ENCODE measurements at places on chromosomes 7 and 10.

- no peak for DNase-seq
These were observed 18.3 kb downstream of the CYP26A1 start for GRCh38 chr10:93091960-93092359.

- no peak for DNase-seq
These were observed 3.2 kb downstream of the TSPAN33 start for GRCh38 chr7:129147731-129148130.

DNA sequence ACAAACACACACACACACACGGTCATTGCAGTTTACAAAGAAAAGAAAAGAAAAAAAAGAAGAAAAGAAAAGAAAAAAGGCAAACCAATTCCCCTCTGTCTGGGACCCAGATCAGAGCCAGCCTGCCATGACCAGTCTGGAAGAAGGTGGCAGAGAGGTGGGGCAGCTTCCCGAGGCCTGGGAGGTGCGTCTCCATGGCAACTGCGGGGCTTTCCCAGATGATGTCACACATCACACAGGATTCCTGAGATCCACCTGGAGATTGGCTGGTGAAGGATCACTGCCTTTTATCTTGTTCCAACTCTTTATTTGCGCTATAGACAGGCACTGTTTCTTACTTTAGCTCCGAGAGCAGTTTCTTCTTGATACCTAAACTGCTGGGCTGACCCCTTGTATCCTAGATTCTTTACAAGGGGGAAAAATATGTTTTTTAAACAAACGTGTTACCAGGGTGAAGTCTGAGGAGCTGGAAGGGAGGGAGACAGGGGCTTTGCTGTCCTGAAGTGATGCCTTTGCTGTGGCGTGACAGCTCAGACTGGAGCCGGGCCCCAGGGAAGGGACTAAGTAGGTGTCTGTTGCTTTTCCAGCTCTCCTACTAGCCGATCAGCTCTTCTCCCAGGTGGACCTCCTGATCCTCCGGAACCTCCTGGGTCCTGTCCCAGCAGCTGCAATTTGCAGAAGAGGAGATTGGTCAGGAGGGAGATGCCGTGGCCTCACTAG is 298.5 kb downstream of the KLF6 start:
- DNase-seq = no peak

DNA sequence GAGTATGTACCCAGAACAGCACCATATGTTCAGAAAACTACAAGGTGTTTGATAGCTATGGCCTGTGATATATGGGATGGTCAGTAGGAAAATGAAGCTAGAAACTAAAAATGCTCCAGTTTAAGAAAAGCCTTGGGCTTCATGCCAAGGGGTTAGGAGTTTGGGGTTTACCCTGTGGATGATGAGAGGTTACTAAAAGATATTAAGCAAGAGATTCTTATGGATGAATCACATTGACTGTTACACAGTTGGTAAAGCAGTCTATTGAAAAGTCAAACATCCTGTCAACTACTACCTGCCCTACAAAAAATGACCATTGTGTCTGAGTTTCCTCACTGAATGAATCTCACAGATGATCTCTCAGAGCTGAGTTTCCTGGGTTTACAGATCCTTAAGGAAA is 166.2 kb upstream of the INHBA start:
- DNase-seq = no peak

DNA sequence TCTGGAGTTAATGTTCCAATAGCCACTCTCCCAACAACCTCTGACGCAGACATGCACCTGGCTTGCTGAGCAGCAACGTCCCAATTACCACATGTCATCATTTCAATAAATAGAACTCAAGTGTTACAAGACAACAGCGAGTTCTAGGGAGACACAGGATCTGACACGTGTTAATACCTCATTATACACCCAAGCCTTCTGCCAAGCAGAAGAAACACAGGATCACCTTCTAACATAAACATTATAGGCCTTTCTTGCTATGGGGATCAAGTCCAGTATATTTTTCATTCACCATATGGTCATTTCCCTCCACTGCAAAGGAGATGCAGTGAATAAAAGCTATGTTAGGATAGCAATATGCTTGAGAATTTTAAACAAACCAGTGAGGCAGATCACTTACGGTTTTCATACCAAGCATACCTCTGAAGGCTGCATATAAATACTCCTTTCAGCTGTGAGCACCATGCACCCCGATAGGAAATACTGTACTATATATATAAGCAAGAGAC is 74.2 kb downstream of the JAZF1 start:
- DNase-seq = no peak

GRCh38 chr7:39033885-39034624 is 56.3 kb downstream of the POU6F2 start:
- DNase-seq = no peak

DNA sequence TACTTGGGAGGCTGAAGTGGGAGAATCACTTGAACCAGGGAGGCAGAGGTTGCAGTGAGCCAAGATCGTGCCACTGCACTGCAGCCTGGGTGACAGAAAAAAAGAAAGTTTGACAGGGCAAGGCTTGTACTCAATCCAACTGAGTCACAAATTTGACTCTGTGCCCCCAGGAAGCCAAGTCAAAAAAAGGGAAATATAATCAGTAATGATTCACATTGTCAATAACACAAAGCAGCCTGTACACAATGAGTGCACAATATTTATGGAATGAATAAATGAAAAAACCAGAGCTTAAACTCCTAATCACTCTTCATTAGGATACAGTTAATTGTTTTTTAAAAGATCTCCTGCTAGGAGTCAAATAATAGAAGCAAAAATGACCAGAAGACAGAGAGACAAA is 6.4 kb downstream of the NAPEPLD start:
- no peak for DNase-seq

- DNase-seq = no peak
These were observed 11.2 kb upstream of the TSPAN14 start for GRCh38 chr10:80442879-80443278.

GRCh38 chr7:117323851-117324711 is 1.2 kb upstream of the WNT2 start:
- no peak for DNase-seq

GRCh38 chr10:17075533-17076359 is 53.9 kb downstream of the CUBN start:
- no peak for DNase-seq

- no peak for DNase-seq
These were observed 2.0 kb downstream of the LDB3 start for GRCh38 chr10:86670290-86670811.

GRCh38 chr10:1633783-1634182 is 103.5 kb downstream of the ADARB2 start:
- DNase-seq = no peak

DNA sequence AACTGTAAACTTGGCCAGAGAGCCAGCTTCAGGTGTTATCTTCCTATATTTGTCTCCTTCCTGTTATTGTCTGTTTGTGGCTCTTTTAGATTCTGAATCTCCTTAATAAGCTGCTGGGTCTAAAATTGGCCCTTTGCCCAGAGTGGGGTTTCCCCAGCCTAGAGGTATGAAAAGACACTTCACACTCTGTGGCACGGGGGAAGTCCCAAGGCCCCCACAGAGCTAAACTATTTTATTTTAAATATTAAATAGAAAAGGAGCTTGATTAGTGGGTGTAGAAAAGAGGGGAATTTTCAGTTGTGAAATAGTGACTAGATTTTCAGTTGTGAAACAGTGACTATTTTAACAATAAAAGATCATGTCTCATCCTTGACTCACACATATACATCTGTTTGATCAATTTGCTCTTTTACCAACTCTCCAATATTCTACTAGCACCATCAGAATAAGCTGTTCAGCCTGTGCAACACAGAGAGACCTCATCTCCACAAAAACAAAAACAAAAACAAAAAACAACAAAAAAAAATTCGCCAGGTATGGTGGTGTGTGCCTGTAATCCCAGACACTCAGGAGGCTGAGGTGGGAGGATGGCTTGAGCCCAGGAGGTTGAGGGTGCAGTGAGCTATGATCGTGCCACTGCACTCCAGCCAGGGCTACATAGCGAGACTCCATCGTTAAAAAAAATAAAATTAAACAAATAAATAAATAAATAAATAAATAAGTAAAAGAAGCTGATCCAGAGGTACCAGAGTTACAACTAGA is 24.9 kb upstream of the ADO start:
- peak; percentile 61 for DNase-seq

DNA sequence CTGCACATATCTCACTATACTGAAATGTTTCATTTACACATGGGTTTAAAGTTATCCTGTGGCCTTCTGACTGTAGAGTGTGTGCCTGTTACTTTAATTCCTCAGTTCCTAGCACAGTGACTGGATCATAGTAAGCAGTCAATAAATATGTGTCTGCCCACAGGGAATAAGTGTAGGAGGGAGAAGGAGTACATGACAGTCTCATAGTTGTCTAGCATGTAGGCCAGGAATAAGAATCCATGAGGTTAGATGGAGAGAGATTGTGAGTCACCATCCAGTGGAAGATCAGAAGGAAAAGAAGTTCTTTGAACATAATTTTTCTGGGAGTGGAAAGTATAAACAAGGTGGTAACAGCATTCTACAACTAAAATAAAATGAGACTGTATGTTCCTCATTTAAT is 36.6 kb upstream of the SEMA3A start:
- no peak for DNase-seq

DNA sequence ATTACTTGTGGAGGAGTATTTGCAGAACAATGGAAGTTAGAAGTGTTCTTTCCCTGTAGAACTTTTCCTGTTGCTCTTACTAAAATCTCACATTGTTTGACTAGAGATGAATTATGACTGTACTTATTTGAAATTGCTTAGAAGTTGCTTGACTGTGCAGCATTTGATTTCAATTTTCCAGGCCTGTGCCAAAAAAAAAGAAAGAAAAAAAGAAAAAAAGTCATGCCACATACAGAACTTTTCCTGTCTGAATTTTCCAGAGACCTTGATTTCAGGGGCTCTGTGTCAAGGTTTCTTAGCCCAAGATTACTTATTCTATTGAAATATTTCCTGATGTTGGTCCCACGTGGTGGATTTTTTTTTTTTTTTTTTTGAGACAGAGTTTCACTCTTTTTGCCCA is 3.5 kb upstream of the FAM171A1 start:
- DNase-seq = no peak

DNA sequence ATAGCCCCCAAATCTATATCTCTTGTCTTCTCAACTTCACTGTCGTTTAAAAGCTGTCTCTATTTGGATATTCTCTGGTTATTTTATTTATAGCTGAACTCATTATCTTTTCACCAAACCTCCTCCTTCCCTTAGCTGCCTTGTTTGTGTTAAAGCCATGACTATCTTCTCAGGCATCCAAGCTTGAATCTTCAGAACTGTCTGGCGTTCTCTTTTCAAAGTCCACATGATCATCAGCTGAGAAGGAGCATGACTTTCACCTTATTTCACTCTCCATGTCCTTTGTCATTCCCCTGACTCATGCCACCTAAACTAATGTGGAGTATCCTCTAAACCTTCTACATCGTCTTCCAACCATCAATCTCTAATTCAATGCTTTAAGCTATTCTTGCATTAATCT is 5.7 kb upstream of the GLCCI1 start:
- no peak for DNase-seq

DNA sequence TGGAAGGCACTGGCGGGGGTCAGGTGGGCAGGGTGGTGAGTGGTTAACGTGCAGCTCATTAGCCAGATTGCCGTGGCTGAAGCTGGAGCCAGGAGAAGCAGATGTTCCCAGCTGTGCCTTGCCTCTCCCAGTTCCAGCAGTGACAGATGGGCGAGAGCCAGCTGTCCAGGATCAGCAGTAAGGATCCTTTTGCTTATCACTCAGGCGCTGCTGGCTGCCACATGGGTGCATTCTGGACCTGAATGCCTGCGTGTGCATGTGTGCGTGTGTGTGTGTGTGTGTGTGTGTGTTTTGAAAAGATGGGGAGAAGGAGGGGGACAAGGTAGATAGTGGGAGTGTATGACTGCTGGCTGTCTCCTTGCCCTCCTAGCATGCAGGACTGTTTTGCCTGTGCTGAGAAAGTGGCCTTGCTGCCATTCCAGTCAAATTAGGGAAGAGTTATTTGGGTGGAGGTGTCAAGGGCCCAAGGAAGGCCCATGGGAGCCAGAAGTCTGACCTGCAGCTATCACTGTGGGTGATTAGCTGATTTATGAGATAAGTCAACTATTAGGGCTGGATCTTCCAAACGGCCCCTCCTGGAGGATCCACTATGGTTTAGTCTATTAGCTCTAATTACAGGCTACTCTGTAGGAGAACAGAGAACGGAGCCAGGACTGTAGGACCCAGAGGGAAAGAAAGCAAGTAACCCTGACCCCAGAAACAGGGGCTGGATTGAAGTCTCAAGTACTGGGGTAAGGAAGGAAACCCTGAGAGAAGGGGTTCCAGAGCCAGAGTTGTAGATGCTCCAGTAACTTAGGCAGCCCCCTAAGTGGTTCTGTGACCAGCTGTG is 3.3 kb downstream of the EPHA1 start:
- DNase-seq = no peak

DNA sequence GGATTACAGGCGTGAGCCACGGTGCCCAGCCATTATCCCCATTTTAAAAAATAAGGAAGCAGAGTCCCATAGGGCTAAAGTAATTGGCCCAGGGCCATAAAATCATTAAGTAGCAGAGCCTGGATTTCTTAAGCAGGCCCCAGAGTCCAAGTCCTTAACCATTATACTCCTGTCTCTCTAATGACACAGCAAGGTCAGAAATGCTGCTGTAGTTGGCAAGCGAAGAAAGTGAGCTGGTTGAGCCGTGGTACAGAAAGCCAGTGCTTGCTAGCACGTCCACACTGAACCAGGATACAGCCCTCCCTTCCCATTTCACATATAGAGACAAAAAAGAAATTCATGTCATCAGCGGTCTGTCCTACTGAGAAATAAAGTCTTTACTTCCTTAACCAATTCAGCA is 562.7 kb downstream of the GALNT17 start:
- DNase-seq = no peak

- no peak for DNase-seq
These were observed 13.4 kb downstream of the PRKAG2 start for GRCh38 chr7:151863386-151864079.

- DNase-seq = no peak
These were observed 85.8 kb downstream of the LHFPL3 start for GRCh38 chr7:104414216-104414615.

DNA sequence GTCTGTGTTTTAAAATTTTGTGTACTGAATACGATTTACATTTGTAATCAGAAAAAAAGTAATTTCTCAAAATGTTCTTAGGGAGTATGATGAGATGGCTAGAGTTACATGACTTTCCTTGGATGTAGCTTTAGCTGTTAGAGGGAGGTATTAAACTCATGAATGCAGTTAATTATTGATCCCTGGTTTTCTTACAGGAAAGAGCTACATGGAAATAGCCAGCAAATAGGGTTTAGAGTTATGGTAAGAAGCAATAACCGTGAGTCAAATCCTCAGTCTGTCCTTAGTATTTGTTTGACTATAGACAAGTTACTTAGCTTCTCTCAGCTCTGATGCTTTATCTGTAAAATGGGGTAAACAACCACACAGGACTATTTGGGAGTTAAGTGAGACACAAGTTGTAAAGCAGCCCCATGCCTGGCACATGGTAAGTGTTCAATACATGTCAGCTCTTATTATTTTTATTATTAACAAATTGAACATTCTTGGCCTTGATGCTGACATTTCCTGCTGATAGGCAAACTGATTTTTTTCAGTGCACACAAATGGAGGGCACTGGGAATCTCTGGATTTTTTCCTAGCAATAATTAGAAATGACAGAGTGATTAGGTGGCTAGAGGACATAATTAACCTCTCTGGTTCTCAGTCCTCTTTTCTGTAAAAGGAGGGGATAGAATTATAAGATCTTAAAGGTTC is 204.5 kb upstream of the PHYHIPL start:
- DNase-seq = no peak

GRCh38 chr7:26337232-26337865 is 45.7 kb downstream of the SNX10 start:
- no peak for DNase-seq

GRCh38 chr10:127194111-127194510 is 2.3 kb downstream of the INSYN2A start:
- DNase-seq = no peak

- DNase-seq = no peak
These were observed 143.0 kb downstream of the ST7 start for GRCh38 chr7:117096330-117096729.
